Ascending aorta (tissue), 2 donors: ENCODE measurements at places on chromosomes 2 and 18.
A peak's percentile ranks its signal among the peaks of the same experiment; 100 is the strongest.

DNA sequence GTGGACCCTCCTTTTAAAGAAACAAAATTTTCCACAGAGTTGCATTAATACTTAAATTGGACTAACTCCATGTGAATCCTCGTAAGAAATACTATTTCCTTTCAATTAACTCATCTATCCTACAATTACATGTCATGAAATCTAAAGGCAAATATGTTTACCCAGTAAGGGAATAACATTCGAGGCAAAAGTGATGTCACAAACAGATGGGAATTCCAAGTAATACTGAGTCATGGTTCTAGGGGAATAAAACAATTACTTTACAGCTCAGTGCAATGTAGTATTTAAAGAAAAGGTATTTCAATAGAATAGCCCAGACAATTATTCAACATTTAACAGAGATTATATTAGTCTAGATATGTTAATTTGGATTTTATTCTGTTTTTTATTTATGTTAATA is 205.8 kb downstream of the ZNF385B start:
- no peaks in the 10 kb centered on the region for H3K27me3 ChIP-seq
- no peak for DNase-seq
- H3K36me3 ChIP-seq, result no peaks in the 10 kb centered on the region
- H3K27ac ChIP-seq, result no peak overlapping the region

- DNase-seq, result no peak
- no peaks in the 10 kb centered on the region for H3K4me1 ChIP-seq
Measured at GRCh38 chr2:100291152-100291970, 30.9 kb downstream of the LONRF2 start.

- DNase-seq, result no peak
- H3K27ac ChIP-seq, result no peak overlapping the region
- no peaks in the 10 kb centered on the region for H3K4me1 ChIP-seq
- H3K36me3 ChIP-seq, result no peaks in the 10 kb centered on the region
- H3K4me3 ChIP-seq, result no peak overlapping the region
Measured at GRCh38 chr18:65025756-65026155, 725.1 kb upstream of the CDH7 start.

DNA sequence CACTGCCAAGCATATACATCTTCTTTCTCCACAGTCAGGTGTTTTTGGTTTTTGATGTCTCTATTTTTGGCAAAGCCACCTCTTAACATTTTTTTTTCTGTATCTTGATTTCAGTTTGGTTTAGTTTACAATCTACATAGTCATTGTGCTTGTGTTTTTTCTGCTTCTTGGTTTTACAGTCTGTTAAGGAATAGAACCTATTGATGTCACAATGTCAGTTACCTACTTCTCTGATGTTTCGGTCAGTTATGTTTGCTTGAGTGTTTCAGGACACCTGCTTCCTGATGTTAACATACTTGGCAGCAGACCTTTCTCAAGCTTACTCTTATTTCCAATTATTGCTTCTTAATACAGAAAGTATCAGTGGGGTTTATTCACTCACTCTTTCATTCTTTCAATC is 253.3 kb downstream of the SPAG16 start:
- no peak for DNase-seq
- no peaks in the 10 kb centered on the region for H3K36me3 ChIP-seq
- H3K27me3 ChIP-seq, result no peaks in the 10 kb centered on the region
- no peaks in the 10 kb centered on the region for H3K4me1 ChIP-seq
- no peak overlapping the region for H3K27ac ChIP-seq

GRCh38 chr18:55405893-55406406 is 182.0 kb downstream of the TCF4 start:
- no peaks in the 10 kb centered on the region for H3K36me3 ChIP-seq
- no peaks in the 10 kb centered on the region for H3K4me1 ChIP-seq
- H3K27ac ChIP-seq, result peak overlapping the region; percentile 49

- H3K4me3 ChIP-seq, result no peak overlapping the region
- H3K27me3 ChIP-seq, result no peaks in the 10 kb centered on the region
- H3K27ac ChIP-seq, result no peak overlapping the region
- no peaks in the 10 kb centered on the region for H3K36me3 ChIP-seq
- no peak for DNase-seq
Measured at GRCh38 chr2:114405247-114406116, 37.0 kb upstream of the DPP10 start.

DNA sequence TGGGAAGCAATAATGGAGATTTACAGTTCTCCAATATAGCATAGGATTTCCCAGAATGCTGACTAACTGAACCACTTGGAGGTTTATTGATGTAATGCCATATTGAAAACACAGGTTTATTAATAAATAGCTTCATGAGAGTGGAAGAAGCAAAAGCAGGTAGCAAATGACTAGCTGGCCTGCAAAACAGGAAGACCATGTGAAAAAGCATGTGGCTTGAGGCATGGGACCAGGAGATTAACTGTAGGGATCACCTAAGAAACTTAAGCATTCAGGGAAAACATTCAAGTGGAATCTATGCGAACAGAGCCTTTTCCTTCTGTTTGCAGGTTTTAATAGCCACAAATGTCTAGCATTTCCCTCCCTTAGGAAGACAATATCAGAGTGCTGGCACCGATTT is 679.7 kb downstream of the ZEB2 start:
- H3K27ac ChIP-seq, result no peak overlapping the region
- no peak overlapping the region for H3K4me3 ChIP-seq
- no peaks in the 10 kb centered on the region for H3K27me3 ChIP-seq
- H3K4me1 ChIP-seq, result no peaks in the 10 kb centered on the region
- H3K36me3 ChIP-seq, result no peaks in the 10 kb centered on the region
